ENCODE measurements at places on chromosomes 16 and 17. TPM values are rescaled to one million over a fixed set of nuclear protein-coding genes. Genes with fewer than 3 reads are reported as not detected.

DNA sequence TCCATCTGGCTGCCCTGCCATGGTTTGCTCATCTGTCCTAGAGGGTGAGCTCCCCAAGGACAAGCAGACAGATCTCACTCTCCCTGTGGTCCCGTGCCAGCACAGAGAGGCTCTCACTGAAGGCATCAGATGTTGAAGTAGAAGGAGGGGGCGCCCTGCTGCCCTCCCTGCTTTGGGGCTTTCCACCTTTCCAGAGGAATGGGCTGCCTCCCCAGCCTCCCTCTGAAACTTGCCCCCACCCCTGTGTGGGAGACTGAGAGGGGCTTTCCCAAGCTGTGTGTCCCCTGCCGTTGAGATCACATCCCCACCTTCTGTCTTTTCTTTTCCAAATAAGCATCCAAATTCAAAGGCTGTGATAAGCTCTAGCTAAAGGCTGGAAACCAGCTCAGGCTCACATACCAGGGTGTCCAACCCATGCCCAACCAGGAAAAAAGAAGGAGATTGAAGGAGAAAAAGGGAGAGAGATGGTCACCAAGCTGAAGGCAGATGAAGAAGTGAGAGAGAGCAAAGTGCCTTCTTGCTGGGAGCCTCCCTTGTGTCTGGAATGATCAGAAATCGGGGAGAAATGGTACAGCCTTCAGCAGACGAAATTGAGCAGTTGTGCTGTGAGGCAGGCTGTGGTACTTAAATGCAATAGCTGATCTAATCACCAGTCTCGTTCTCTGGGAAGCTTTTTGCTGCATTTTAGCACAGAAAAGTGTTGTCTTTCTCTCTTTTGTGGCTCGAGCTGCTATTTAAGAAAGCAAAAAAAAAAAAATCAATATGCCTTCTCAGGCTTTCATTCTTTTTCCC is 145.9 kb upstream of the LHX1 start:
- no peaks in the 10 kb centered on the region for H3K36me3 ChIP-seq
- no peaks in the 10 kb centered on the region for H3K4me1 ChIP-seq
- H3K27me3 ChIP-seq = peaks cover 7% of the 10 kb centered on the region

Gene CCR7
- total RNA-seq = 2.2 TPM

DNA sequence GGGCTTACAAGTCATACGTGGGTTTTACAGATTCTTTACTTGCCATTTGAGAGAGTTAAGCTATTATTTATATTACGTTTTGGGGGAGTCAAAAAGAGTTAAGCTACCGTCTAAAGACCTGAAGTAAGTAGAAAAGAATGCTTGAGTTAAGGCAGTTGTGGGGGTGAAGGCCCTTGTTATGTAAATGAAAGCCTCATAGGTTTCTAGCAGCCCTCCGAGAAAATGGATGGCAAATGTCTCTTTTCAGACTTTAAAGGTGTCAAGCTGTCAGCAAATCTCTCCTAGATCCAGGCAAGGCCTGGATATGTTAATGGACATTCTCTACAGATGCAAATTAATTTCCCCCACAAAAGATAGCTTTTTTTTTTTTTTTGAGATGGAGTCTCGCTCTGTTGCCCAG is 7.2 kb upstream of the EIF4A3 start:
- DNase-seq = no peak
- no peak overlapping the region for H3K27ac ChIP-seq
- peaks cover under 1% of the 10 kb centered on the region for H3K4me1 ChIP-seq
- H3K27me3 ChIP-seq = no peaks in the 10 kb centered on the region
- H3K36me3 ChIP-seq = no peaks in the 10 kb centered on the region

DNA sequence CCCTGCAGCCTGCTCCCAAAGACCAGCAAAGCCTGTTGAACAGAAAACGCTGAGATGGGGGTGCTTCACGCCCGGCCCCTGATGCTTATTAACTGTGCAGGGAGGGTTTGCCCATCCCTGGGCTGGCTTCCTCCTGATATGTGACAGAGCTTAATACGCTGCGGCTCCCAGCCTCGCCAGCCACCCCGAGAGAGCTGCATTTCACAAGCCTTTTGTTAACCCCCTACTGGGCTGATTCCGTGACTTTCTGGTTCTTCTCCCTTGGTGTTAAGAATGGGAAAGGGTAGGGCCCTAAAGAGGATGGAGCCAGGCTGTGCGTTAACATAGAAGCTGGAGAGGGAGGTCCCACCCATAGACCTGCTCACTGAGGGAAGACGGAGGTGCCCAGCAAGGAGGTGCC is 211.8 kb downstream of the ENGASE start:
- H3K27me3 ChIP-seq = peaks cover 30% of the 10 kb centered on the region
- H3K4me3 ChIP-seq = no peak overlapping the region
- no peak for DNase-seq
- no peaks in the 10 kb centered on the region for H3K36me3 ChIP-seq

Gene MEOX1
- total RNA-seq = 0.86 TPM
